Cortex of kidney (tissue), 1 donor: ENCODE measurements at places on chromosomes 13 and 19.

GRCh38 chr13:100636441-100636840 is 38.2 kb downstream of the TMTC4 start:
- no peak for DNase-seq

- DNase-seq, result no peak
These were observed 77.3 kb downstream of the KCTD12 start for GRCh38 chr13:76808927-76809326.

DNA sequence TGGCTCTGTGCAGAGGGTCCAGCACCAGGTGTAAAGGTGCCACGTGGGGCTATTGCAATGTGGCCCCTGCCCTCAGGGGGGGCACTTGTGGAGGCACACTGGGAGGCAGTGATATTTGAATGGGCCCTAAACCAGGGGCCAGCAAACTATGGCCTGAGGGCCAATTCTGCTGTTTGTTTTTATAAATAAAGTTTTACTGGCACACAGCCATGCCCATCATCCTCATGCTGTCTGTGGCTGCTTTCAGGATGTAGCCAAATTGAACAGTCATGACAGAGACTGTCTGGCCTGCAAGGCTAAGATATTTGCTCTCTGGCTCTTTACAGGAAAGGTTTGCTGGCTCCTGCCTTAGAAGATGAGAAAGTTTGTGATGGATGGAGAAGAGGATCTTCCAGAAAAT is 33.9 kb upstream of the RANBP3 start:
- no peak for DNase-seq

DNA sequence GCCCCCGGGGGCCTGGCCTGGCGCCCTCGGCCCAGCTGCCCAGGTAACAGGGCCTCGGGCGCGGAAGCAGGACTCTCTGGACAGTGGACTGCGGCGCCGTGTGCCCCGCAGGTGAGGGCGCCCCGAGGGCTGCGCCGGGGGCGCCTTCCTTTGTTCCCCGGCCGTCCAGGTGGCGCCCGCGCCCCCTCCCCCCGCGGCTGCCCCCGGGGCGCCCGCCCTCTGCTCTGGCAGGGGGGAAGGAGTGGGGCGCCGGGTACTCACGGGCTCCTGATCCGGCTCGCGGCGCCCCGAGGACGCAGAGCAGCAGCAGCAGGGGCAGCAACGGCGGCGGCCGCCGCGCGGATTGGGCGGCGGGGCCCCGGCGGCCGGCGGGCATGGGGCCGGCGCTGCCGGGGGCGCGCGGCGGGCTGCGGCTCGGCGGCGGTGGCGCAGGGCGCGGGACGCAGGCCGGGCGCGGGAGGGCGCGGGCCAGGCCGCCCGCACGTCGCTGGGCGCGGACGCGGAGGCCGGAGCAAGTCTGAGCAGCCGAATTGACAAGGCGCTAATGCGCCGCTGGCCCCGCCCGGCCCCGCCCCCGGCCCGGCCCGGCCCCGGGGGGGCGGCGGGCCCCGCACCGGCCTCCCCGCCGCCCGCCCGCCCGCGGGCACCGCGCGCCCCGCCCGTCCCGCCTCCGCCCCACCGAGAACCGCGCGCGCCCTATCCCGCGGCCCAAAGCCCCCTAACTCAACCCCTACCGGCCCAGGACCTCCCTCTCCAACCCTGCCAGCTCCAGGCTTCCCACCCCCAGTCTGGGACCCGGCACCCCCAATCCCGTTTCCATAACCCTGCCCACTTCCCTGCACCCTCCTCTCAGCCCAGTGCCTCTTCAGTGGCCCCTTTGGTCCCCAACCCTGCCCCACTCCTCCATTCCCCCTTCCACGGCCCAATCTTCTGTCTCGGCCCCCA is at the start of gene CRLF1:
Gene CRLF1, minus strand, starts transcription at position 519 of the 945 bp plus-strand sequence. Its CDS starts 143 bp downstream, at position 376.
- no peak for DNase-seq

DNA sequence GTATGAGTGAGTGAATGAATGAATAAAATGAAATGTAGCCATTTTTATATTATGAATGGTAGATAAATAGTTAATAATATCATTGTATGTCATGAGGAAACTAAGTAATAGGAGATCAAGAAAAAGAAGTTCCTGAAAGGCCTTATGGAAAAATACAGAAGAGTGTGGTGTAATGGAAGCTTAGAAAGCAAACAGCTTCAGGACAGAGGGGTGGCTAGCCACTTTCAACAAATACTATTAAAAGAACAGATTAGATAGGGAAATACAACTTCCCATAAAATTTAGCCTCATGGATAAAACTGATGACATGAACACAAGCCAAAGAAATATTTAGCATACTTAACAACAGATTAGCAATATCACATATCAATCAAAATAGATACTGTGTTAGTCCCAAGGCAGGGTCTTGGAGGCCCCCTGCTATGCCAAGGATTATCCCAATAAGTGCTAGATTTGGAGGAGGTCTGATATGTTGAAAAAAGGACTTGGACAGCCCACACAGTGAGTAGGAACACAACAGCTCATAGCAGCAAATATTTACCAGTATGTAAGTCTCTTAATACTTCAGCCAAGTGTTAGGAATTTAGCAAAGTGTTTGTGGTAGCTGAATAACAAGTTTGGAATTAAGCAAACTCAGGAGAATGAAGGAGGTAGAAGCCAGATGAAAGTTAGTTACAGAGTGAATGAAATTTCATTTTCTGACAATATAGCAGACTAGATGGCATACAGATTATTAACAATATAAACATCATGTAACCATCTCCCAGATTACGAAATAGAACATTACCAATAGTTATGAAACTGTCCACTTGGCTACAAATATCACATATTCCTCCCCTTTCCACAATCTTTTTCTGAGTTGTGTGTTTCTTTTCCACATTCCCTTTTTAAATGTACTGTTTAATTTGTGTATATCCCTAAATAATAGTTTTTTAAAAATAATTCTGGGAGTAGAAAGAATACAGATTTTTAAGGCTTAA is 1632.0 kb downstream of the PCDH9 start:
- no peak for DNase-seq

GRCh38 chr19:16381756-16382401 is 57.3 kb downstream of the KLF2 start:
- no peak for DNase-seq

DNA sequence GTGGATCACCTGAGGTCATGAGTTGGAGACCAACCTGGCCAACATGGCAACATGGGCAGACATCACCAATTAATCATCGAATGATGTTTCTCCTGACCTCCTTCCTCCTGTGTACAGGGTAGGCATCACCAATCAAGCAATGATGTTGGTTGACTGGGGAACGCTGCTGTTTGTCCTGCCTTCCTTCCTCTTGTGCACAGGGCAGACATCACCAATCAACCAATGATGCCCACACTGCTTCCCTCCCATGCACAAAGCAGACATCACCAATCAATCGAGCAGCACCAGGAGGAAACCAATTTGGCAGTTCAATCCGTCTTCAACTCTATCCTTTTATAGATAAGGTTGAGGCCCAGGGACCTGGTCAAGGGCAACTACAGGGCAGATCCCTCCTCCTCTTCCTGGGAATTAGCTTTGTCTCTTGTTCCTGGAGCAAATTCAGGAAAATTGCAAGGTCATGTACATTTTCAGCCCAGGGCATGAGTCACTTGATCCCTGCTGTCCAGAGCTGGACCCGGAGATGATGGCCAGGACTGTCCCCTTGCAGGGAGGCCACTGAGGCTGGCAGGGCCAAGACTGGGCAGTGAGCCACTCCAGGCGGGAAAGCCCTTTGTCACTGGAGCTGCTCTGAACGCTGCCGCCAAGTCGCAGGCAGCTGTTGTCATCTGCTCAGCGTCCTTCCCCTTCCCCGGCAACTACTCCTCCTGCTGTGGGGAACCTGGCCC is 5.3 kb upstream of the CSNK1G2 start:
- DNase-seq, result no peak

- DNase-seq, result no peak
These were observed 4.4 kb upstream of the TUBA3C start for GRCh38 chr13:19185865-19186645.

- DNase-seq, result no peak
These were observed 50.6 kb upstream of the MTIF3 start for GRCh38 chr13:27500806-27501534.

GRCh38 chr13:110277357-110277975 is 29.5 kb downstream of the COL4A1 start:
- no peak for DNase-seq

- DNase-seq, result no peak
These were observed 246.9 kb downstream of the DNAJC15 start for GRCh38 chr13:43270130-43270830.

DNA sequence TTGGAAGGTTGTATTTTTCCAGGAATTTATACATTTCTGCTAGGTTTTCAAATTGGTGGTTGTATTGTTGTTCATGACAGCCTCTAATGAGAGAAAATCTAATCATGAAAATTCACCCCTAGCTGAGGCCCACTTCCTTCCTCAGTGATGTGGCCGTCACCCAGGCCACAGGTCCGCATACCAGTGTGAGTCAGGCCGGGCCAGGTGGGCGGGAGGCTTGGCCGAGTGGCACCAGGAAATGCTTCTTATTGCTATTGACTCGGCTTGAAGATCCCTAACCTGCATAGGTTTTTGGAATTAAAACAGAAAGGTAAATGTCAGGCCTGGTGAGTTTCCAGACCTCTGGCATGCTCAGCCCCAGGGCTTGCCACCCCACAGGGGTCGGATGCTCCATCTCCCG is 88.7 kb downstream of the SCGB2B2 start:
- DNase-seq, result no peak

DNA sequence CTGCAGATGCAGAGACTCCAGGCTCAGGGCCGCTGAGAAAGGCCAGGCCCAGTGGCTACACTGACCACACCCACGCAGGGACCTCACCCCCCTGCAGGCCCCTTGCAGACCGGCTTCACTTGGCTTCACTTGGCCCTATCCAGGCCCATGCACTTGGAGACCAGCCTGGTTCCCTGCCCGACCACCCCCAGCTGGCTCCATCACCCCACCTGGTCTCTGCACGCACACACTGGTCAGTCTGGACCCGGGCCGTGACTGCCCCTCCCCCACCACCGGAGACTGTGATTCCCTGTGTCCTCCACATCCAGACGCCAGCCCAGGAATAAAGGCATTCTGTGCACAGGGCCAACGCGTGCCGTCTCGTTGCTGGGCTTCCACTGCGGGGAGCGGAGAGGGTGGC is 4.9 kb upstream of the EBI3 start:
- DNase-seq, result no peak

- no peak for DNase-seq
These were observed 25.2 kb downstream of the IGFL1 start for GRCh38 chr19:46254776-46255175.

DNA sequence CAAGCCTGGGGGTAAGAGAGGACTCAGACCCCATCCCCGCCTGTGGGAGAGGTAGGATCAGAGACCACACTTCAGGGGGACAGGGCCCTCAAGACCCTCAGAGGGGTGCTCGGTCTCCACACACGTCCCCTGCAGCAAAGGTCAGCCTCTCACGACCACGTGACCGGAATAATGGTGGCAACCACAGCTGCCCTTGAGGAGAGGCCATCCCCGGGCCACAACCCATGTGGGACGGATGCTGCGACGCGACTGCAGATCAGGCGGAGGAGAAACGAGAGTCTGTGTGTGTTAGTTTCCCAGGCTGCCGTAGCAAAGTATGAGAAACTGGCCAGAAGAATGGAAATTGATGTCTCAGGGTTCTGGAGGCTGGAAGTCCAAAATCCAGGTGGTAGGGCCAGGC is 8.9 kb downstream of the MED25 start:
- DNase-seq, result no peak

DNA sequence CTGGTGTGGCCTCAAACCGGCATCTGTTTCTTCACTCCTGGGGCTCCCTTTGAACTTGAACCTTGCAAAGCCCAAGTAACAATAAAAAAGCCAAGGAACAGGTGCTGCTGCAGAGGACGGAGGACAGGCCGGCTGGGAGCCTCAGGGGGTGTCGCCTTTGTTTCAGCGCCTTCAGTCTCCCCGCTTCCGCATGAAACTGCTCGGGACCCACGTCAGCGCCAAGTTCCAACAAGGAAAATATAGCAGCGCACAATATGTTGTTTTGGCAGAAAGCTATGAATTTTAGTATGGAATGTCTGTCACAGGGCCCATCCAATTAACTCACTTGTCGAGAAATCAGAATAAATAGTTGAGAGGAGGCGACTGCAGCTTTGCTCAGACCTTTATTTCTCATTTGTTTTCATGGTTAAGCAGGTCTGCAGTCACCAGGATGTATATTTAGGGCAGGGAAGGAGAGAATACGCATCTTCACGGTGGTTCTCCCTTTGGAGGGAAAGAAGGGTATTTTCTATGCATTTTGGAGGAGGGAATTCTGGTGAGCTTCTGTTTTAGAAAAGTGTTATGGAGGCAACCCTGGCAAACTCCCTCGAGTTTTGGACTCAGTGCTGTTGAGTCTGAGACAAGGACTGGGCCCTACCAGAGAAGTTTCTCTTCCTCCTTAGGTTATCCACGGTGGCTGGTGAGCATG is 34.3 kb upstream of the MEDAG start:
- no peak for DNase-seq

DNA sequence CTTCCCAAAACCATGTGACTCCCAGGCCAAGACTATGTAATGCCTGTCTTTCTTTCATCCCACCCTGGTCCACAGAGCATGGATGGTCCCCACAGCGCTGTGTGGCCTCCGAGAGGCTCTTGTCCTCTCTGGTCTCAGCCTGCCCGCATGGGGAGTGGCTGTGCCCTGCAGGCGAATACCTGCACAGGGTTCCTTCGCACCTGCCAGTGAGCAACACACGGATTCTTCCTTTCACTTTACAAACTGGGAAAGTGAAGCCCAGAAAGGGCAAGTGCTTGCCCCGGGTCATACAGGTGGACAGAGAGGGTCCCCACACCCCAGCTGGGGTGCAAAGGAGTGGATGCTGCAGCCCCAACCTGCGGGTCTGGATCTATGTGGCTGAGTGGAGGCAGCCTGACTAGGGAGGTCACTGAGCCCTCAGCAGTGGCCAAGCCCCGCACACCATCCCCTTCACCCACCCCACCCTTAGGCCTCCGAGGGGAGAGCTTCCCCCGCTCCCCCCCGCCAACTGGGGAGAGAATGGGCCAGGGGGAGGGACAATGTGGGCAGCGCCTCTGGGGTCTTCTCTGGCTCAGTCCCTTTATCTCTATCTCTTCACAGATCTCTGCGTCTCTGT is 747 bp upstream of the MARK4 start:
- no peak for DNase-seq

DNA sequence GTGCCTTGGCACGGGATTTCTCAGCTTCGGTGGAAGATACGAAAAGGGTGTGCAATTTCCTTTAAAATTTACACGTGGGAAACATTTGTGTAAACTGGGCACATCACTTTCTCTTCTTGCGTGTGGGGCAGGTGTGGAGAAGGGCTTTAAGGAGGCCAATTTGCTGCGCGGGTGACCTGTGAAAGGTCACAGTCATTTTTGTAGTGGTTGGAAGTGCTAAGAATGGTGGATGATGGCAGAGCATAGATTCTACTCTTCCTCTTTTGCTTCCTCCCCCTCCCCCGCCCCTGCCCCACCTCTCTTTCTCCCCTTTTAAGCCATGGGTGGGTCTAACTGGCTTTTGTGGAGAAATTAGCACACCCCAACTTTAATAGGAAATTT is 7.2 kb downstream of the SLITRK5 start:
- no peak for DNase-seq

DNA sequence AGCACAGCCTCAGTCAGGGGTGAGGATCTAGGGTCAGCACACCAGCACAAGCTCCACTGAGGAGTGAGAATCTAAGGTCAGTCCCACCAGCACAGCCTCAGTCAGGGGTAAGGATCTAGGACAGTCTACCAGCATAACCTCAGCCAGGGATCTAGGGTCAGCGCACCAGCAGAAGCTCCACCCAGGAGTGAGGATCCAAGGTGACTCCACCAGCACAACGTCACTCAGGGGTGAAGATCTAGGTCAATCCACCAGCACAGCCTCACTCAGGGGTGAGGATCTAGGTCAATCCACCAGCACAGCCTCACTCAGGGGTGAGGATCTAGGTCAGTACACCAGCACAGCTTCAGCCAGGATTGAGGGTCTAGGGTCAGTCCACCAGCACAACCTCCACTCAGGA is 64.5 kb downstream of the RAB20 start:
- no peak for DNase-seq

GRCh38 chr13:94327318-94327717 is 152.2 kb downstream of the DCT start:
- no peak for DNase-seq
